ENCODE measurements at places on chromosomes 6 and 20.

DNA sequence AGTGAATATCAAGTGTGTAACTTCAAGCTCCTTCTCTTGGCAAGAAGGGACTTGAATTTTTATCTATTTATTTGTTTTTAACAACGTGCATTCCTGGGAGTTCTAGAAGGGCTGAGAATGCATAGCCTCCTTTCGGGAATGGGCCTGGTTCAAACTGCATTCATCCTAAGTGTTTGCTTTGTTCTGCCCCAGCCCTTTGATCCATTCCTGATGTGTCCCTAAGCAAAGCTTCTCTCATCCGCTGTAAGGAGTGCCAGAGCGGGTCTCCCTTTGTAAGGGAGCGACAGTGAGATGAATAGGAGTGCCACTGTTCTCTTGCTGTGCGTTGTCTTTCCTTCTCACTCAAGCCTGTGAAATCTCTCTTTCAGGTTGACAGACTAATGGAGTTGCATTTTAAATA, 61.0 kb upstream of the VSTM2L start:
- DNase-seq, result no peak

GRCh38 chr6:132830334-132830751, 16.0 kb downstream of the RPS12 start:
- no peak for DNase-seq

DNA sequence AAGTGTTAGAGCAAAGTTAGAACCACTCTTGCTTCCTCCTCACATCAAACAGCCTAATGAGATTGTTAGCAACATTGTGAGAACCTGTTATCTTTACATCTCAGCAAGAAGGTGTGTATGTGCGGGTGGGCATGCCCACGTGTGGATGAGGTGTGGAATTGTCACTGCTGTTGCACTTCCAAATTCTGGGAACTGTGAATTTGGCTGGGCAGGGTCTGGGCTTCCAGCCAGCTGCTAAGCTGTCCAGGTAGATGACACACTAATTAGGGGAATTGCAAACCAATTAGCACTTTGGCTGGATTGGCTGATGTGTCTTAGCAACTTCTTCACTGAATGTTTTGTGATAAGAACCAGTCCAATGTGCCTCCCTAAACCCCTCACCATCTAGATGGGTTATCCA, 848.2 kb downstream of the DHX35 start:
- no peak for DNase-seq

DNA sequence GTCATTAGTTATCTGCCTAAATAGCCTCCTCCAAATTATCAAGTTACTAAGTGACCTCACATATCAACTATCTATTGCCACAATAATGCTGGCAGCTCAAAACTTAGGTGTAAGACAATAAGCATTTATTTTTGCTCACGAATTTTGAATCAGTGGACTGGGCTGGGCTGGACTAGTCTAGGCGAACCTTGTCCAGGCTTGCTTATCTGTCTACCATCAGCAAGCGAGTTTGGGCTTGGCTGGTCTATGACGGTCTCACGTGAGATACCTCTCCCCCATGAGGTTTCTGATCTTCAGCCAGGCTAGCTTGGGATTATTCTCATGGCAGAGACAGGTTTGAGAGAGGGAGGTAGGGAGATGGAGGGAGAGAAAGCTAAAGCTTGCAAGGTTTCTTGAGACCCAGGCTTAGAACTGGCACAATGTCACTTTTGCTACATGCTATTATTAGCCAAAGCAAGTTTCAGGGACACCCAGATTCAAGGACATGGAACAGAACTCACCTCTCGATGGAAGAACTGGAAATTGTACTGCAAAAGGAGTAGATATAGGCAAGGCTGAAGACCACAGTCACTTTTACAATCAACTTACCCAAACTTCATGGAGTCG, 80.9 kb downstream of the WASF1 start:
- DNase-seq, result no peak

DNA sequence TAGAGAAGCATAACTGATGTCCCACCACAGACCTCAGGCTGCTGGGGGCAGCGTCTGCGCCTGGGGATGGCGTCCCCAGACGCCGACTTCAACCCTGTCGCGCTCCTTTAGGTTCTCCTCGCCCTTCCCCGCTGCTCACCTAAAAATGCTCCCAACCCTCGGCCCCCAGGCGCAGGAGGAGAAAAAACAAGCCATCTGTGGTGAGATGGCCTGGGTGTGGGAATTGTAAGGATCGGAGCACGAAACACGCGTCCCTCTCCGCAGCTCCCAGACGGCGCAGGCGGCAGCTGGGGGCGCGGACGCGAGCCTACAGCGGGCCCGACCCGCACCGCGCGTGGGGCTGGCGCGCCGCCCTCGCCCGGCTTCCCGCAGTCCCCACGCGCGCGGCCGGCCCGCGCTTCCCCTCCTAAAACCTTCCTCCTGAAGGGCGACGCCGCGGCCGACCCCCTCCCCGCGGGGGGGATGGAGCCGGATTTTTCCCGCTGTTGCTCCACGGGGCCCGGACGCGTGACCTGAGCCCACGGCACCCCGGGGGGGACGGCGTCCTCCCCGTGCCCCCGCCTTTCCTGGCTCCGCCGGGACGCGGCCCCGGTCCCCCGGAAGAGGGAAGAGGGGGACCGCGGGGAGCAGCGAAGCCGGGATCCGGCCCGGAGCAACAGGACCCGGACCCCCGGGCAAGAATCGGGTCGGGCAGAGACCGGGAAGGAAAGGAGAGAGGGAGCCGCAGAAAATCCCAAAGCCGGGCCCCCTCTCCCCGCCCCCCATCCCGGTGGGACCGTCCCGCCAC, 611 bp downstream of the EPB41L2 start:
- peak; percentile 3 for DNase-seq

Measured in stimulated activated CD8-positive, alpha-beta memory T cell treated with anti-CD3 and anti-CD28 coated beads, Interleukin-2, amount 100 ng/mL, for 48 hours (primary cell).